MCF 10A (cell line): ENCODE measurements at places on chromosomes 5 and 9.

DNA sequence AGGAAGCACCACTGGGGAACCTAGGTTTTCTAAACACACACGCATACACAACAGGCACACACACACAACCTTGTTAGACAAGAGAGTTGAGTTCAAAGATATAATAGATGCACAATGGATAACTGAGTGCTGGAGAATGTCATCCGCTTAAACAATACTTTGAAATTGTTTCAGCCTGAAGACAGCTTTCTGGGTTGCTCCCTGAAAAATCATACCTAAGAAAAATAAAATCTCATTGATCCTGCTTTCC is 126.1 kb downstream of the TMEM161B start:
- no peak for DNase-seq

DNA sequence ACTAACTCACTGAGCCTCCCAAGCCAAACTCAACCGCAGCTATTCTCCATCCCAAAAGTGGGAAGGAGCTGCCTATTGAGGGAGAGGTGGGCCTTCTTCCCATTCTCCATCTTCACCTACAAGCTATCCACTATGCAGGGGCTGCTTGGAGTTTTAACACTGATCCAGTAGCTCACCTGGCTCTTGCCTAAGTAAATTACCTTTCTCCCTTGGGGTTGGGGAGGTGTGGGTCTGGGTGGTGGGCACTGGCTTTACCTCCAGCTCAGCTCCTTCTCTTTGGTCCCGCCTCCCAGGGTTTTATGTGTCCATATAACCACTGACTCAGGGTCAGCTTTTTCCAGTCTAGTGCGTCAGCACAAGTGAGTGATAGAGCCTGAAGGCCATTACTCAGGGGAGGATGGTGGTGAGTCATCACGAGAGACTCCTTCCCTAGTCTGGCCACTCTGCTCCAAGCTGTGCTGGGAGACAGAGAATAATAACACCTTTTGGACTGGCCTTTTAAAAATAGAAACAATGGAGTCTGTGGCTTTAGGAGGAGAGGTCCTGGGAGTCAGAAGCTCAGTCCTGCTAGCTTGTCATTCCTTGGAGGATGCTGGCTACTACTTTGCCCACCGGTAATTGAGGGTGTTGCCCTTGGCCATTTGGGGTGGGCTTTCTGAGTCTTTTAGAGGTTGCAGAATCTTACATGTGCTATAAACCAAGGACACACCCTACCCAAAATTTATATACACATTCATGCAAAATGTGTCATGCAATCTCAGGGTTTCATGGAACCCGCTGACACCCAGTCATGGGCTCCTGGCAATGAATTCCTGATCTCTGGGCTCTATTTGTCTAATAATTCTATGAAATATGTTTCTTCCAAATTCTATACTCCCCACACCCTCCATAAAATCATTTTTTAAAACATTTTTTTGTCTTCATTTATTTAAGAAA is 35.6 kb upstream of the ATP6V1G1 start:
- peak; percentile 97 for DNase-seq

DNA sequence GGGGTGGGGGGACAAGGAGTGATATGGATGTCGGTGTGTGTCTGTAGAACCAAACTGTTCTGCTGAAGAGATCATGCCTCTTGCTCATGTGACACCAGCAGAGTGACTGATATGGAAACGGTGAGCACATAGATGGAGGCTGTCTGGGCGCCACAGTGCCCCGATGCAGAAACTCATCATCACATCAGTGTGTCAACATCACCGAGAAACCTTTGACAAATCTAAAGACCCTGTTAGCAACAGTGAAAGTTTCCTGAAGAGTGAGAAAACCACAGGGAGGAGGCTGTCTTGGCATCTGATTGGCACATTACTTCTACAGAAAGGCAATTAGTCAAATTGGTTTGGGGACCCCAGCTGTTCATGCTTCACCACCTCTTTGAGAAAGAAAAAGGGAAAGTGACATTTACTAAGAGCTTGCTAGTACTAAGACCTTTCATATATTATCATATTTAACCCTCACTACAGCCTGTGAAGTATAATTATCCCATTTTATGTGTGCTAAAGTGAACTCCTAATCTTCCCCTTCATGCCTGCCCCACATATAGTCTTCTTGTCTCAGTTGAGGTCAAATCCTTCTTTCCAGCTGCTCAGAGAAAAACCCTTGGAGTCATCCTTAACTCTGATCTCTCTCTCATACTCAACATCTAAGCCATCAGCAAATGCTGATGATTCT is 25.6 kb downstream of the CSF2 start:
- DNase-seq = no peak

- no peak for DNase-seq
Measured at GRCh38 chr9:91073049-91073810, 271.6 kb downstream of the SYK start.

- DNase-seq = no peak
Measured at GRCh38 chr5:127031147-127031862, 947 bp upstream of the MARCHF3 start.

- DNase-seq = no peak
Measured at GRCh38 chr9:19470981-19471650, 62.3 kb downstream of the ACER2 start.

DNA sequence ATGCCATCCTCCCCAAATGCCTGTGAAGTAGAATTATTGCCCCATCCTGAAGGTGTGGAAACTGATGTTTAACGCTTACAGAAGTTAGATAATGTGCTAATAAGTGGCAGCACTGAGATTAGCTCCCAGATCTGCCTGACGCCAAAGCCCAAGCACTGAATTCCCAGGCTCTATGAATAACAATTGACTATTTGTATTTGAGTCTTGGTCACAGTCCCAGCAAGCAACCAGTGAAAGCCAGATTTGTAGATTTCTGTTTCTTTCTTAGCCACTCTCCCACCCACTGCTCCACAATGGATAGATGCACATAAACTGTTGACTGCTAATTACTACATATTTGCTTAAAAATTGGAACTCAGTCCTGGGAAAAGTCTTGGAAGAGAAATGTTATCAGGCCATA is 34.4 kb downstream of the FAM240B start:
- no peak for DNase-seq

DNA sequence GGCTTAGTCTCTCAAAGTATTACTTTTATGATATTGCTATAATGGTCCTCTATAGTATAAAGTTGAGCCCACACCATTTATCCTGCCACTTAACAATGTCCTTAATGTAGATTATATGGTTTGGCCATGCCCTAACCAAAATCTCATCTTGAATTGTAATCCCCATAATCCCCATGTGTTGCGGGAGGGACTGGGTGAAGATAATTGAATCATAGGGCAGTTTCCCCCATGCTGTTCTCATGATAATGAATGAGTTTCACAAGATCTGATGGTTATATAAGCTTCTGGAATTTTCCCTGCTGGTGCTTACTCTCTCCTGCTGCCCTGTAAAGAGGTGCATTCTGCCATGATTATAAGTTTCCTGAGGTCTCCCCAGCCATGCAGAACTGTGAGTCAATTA is 498.8 kb downstream of the RAB3C start:
- no peak for DNase-seq

DNA sequence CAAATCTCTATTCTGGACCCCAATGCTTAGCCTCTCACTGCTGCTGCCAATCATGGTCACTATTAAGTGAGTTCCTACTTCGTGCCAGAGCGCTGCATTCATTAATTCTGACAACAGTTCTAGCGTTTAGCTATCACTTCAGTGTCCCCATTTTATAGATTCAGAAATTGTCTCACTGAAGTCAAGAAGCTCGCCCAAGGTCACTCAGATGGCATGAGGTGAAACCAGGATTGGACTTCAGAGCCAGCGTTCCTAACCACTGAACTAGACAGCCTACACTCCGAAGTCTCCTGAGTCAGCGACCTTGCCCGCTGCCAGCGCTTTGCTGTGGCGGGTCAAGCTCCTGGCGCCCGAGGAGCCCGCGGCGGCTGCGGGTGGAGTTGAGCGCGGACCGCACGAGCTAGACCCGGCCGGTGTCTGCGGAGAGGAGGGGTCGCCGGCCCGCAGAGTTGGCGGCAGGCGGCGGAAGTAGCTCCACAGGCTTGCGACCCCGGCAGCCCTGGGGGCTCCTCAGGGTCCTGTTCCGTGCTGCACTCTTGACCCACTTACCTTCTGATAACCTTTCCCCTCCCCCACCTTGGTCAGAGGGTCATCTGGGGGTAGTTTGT is 2.1 kb upstream of the GABRB2 start:
- no peak for DNase-seq

DNA sequence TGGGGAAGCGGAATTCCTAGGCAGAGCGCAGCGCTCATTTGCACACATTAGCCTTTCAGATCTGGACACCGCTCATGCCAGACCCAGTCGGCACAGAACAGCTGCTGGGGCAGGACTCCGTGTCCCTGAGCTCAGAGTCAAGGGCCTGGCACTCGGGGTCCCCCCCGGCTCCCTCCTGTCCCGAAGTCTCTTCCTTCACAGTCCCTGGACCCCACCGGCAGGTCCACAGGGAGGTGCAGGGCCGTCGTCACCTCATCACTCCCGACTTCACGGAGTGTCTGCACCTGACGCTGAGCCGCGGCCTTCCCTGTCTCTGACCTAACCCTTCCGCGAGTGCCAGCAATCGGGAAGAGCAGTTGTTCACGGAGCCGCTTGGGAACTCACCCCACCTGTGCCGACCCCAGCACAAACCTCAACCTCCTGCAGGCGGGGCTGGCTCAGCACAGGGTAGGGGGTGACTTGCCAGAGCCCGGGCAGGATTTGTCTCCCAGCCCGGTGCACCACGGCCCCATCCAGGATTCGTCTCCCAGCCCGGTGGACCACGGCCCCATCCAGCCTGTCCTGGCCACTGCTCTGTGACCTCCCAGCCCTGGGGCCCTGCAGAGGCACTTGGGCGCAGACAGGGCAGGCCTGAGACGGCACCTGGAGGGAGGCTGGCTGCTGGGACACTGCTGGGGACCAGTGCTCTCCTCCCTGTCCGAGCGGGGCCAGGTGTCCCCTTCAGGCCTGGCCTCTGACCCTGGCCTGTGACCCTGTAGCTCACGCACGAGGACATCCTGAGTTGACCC is 9.9 kb upstream of the SLC9A3 start:
- no peak for DNase-seq

GRCh38 chr5:56302027-56302426 is 68.9 kb upstream of the ANKRD55 start:
- peak; percentile 8 for DNase-seq

GRCh38 chr5:120365656-120366446 is 98.2 kb upstream of the PRR16 start:
- peak; percentile 41 for DNase-seq

DNA sequence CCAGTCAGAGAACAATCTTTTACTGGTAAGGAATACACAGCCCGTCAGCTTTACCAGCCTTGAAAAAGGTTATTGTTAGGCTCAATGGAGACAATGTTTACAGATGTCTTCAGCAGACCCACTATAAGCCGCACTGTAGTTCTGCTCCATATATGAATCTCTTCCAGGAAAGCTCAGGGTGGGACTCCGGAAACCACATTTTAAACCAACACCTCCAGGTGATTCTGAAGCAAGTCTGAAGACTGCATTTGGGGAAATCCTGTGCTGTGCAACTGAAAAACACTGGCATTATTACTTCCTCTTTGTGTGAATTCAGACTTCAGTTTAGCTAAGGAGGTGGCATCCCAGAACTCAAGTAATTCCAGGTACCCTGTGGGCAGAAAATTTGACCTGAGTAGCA is 3.5 kb downstream of the GZMK start:
- no peak for DNase-seq

- peak; percentile 8 for DNase-seq
Measured at GRCh38 chr5:40172721-40173120, 507.0 kb upstream of the PTGER4 start.

- no peak for DNase-seq
Measured at GRCh38 chr9:134204991-134205578, 40.7 kb upstream of the RNU6ATAC start.

GRCh38 chr5:158641016-158641415 is 458.7 kb downstream of the EBF1 start:
- DNase-seq = no peak

DNA sequence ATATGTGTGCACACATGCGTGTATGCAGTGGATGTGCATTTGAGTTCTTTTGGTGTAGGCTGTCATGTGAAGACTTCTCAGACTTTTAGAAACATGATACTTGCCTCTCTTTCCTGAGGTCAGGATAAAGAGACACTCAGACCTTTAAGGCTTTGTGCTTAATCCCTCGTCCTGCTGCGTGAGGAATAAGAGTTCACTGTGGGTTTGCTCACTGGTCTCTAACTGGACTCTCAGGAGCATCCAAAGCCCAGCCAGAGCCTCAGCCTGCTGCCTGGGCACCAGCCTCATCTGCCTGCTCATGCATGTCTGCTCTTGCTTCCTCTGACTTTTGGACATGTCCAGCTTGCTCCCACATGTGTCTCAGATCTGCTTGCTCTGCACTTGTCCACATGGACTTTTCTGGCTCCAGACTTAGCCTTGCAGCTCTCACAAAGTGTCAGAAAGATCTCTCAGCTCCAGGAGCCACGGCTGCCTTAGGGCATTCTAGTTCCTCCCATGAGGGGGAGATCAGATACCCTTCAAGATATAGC is 65.1 kb upstream of the ZNF366 start:
- DNase-seq = peak; percentile 24

DNA sequence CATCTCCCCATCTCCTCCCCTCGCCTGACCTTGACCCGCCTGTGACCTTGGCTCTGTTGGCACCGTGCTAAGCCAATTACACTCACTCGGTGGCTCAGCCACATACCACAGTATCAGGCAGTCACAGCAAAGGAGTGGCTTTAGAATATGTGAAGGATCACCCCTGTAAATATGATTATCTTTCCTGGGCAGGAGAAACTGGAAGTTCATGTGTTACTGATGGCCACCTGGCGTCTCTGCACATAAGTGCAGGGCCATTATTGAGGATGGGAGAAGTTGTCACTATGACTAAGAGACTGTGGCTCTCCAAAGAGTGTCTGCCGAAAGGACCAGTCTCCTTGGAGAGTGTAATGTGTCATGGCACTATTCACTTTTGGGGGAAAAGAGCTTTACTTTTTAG is 116.9 kb upstream of the S1PR3 start:
- DNase-seq = no peak

- no peak for DNase-seq
Measured at GRCh38 chr5:143153332-143154119, 250.0 kb downstream of the NR3C1 start.

DNA sequence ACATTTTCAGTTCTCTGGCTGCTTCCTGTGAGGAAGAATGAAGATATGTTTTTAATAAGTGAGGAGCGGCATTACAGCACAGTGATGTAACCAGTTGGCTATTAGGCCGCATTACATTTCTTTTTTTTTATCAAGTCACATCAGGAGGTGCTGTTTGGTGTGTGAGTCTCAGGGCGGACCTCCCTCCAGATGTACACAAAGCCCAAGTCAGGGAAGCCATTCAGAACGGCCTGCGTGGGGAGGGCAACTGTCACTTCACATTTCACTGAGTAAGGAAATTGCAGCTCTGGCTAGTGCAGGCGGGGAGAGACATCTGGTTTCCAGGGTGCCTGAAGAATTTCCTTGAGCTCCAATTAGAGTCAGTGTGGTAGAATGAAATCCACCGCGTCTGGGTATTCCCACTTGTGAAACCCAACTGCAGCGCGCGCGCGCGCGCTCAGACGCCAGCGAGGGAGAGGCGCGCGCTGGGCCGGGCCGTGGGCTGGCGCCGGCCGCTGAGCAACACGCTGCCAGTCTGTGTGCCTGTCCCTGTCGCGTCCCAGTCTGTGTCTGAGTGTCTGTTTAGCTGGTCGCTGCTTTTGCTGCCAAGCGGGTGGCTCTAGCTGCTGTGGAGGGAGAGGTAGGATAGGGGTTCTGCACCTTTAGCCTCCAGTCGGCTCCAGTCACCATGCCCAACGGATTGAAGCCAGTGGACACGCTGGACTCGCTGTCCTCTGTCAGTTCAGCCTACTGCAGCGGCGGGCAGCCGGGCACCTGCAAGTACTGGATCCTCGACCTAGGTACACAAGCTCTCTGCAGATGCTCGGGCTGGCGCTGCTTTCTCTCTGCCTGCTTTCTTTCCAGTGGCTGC is 140.8 kb upstream of the OTULINL start:
- no peak for DNase-seq
